ENCODE measurements at places on chromosomes 7 and 10.

GRCh38 chr7:148286150-148286549 is 304.4 kb upstream of the C7orf33 start:
- no peak for DNase-seq

DNA sequence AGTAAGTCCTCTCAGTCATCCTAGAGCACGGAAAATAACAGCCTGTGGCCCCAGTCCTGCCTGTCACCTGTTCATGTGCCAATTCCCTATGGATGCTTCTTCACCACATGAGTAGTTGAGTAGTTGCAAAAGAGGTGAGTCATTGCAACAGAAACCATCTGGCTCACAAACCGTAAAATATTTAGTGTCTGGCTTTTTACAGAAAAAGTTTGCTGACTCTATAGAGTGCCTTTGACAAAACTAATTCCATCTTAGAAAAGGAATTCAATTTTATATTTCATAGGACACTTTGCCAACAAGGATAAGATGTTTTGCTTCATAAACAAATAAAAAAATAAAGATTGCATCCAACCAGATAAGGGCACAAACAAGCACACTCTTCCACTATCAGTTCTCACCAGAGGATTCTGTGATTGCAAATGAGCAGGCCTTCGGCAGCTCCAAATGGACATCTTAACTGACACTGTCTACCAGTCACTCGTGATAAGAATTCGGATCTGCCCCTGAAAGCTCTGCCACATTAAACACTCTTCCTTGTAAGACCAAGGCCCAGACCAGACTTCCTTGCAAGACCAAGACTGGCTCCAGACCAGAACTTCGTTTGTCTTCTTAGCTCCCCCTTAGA is 242.7 kb upstream of the SEMA3C start:
- DNase-seq = peak; percentile 57

GRCh38 chr7:50197549-50197948 is 104.5 kb upstream of the ZPBP start:
- DNase-seq = no peak

- DNase-seq = no peak
These were observed 259.7 kb upstream of the FERD3L start for GRCh38 chr7:19404912-19405329.

- no peak for DNase-seq
These were observed 44.9 kb downstream of the IL6 start for GRCh38 chr7:22771872-22772228.

- DNase-seq = peak; percentile 95
These were observed 45.5 kb upstream of the SLC29A4 start for GRCh38 chr7:5237286-5237685.

DNA sequence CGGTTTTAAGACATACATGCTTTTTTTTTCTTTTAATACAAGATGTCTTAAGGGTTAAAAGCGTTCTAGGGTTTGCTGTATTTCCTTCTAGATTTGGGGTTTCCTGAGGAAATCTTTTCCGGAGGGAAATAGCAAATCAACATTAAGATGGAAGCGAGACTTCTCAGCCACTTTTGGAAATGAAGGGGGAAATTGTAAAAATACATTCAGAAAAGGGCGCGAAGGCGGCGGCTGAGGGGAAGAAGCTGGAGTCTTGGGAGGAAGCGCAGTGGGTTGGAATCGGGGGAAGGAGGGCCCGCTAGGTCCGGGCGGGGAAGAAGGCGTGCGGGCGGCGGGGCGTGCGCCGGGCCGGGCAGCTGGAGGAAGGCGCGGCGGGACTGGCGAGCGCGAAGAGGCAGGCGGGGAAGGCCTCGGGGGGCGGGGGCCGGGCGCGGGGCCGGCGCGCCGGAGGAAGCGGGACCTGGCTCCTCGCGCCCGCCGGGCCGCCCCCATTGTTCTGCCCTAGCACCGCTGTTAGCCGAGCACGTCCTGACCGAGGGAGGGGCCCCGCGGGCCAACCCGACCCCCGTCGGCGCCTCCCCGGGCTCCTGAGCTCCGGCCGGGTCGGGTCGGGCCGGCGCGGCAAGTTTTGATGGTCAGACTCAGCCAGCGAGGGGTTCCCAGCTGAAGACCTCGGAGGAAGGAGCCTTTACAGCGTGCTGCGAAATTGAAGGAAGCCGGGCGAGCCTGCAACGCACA is 1.5 kb upstream of the SKIDA1 start:
- peak; percentile 47 for DNase-seq

DNA sequence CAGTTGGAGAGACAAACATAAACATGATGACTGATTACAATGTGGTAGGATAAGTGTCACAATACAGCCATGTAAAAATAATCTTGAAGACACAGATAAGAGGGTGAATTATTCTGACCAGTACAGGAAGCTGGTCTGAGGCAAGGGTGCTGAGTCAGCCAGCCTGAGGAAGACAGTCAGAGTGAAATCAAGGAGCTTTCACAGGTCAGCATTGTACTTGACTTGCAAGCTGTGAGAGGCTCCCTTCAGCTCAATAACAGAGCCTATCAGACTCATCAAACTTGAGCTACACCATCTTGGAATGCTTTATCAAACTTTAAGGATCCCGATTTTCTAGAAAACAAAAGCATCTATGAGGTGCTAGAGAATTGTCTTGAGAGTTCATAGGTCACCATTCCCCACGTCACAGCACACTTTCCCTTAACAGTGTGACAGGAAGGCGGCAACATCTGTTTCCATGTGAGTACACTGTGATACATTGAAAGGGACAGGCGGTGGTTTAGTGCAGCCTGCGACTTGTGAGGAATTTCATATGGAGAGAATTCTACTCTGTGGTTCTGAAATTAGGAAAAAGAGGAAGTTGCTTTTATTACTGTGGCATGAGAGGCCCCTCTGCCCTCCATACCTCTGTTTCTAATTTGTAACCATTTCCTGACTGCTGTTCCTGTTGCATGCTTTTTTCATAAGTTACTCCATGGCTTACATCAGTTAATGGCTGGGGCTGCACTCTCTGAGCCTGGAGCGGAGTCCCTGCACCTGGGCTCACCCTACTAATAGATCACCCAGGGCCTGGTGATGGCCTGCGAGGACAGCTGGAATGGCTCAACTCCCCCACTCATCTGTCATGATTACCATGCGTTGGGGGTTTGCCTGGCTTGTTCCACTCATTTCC is 417.1 kb downstream of the SUGCT start:
- no peak for DNase-seq

- peak; percentile 32 for DNase-seq
These were observed 109.5 kb downstream of the UNCX start for GRCh38 chr7:1342090-1342640.

- no peak for DNase-seq
These were observed 183.4 kb downstream of the ADARB2 start for GRCh38 chr10:1553951-1554350.

DNA sequence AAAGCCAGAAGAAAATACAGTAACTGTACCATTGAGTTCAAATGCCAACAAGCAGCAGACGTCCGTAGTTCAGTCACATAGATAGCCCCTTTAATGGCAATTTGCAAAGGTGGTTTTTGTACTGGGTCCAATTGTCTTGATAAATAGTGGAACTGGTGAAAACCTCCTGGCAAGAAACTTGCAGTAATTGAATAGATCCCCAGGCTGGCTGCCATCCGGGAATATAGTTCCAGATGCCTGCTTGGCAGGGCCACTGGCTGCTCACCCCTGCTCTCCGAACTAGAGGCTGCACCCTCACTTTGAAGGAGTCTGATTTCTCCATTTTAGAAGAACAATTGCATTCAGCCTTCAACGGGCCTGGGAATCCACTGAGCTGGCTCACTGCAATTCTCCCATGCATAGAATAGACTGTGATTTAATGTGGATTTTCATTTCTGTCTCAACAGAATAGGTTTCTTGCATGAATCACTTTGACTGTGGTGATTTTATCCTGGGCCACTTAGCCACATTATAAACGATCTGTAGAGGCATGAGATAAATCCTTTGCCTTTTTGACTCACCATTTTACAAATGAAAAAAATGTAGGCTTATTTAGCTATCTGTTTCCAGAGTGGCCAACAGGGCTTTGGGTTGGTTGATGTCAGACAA is 35.9 kb upstream of the ELMO1 start:
- DNase-seq = no peak

- DNase-seq = no peak
These were observed 71.8 kb downstream of the HHEX start for GRCh38 chr10:92761571-92761970.

GRCh38 chr7:129497156-129497555 is 5.2 kb upstream of the SMKR1 start:
- DNase-seq = no peak

DNA sequence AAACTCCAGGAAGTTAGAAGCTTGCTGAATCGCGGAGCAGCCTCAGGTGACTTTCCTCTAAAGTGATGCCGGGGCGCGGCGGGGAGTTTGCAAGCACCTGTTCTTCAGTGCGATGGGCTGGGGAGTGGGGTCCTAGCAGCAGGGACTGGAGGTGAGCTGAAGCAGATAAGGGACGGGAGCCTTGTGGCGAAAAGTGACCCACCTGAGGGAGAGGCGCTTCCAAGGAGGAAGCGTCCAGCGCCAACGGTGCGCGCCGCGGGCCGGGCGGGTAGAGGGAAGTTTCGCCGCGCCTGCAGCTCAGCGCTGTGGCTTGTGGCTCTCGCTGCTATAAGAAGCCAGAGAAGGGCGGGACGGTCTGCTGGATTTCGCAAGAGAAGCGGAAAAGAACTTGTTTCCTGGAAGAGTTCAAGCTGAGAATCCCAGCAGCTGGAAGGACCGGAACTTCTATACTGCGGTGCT is at the start of gene STEAP4:
STEAP4 (minus strand) TSS at position 305 of the 459 bp plus-strand sequence. CDS start 22,625 bp downstream, outside the sequence.
- DNase-seq = peak; percentile 5

DNA sequence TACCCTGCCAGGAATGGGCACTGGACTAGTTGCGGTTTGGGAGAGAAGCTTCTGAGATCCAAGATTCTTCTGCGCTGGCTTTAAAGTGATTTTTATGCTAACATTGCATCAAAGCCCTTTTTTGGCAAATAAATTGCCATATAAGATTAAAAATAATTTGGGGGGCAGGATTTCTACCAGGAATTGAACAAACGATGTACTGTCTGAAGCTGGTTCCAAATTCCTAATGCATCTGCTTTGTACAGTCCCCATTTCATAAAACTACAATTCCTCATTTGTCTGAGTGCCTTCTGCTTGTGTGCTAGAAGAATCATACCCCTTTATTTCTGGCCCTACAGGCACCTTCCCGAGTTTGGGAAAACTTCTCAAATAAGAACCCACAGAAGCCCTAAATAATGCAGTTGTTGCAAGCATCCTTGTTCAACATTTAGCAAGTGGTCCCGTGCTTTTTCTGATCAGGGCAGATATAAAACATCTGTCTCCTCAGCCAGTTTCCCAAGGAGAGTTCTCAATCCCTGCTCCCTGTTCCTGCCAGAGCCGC is 349.7 kb downstream of the PTEN start:
- no peak for DNase-seq

DNA sequence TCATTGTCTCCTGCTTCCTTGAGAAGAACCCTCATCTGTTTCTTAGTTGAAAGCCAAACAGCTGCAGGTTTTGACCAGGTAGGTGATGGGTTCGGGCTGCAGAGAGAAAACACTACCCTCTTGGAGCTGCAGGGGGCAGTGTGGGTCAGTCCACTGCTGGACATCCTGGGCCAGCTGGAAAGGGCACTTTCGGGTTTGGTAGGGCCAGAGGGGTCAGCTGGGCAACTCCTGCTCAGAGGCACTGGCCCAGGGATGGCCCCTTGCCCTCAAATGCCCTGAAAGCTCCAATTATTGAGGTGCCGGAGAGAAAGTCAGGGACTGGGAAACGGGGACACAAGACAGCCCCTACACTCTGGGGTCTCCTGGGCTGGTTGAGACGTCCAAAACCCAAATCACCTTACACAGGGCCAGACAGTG is 90.7 kb downstream of the MKI67 start:
- peak; percentile 73 for DNase-seq

GRCh38 chr7:9013940-9014339 is 580.5 kb downstream of the NXPH1 start:
- no peak for DNase-seq

All from posterior cingulate gyrus (tissue), 11 donors.